Kasumi-1 (cell line): ENCODE measurements at places on chromosomes 3 and 15.

- DNase-seq = no peak
These were observed 47.9 kb upstream of the ZSCAN2 start for GRCh38 chr15:84552896-84553295.

- DNase-seq = no peak
These were observed 2.8 kb downstream of the HES1 start for GRCh38 chr3:194138732-194139070.

GRCh38 chr3:153921826-153922225, 199.4 kb upstream of the ARHGEF26 start:
- no peak for DNase-seq

- no peak for DNase-seq
These were observed 59.0 kb downstream of the FRMD4B start for GRCh38 chr3:69326855-69327300.

DNA sequence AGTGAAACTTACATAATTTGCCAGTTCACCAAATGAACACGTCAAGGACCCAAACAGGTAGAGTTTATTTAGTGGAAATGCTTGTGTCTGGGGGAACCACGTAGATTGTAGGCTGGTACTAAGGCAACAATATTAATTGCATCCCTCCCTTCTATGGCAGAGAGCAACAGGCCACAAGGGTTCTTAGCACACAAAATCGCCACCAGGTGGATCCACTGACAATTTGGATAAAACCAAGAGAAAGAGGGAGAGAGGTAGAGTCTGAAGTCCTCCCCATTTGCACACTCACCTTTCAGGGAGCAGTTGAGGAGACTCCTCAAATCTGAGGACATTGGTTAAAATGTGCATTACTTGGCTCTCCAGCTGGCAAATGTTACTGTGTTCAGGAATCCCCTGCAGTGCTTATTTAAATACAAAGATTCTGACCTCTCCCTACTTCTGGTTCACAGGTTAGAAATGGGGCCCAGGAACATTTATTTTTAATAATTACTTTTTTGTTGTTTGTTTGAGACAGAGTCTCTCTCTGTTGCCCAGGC, 181.0 kb upstream of the FEZF2 start:
- DNase-seq = peak; percentile 7

- no peak for DNase-seq
These were observed 30.1 kb downstream of the FOXL2 start for GRCh38 chr3:138916824-138917223.

GRCh38 chr15:97456521-97457202, 503.8 kb upstream of the ARRDC4 start:
- no peak for DNase-seq

- DNase-seq = peak; percentile 35
These were observed 19.2 kb upstream of the RAD18 start for GRCh38 chr3:8982509-8982908.

DNA sequence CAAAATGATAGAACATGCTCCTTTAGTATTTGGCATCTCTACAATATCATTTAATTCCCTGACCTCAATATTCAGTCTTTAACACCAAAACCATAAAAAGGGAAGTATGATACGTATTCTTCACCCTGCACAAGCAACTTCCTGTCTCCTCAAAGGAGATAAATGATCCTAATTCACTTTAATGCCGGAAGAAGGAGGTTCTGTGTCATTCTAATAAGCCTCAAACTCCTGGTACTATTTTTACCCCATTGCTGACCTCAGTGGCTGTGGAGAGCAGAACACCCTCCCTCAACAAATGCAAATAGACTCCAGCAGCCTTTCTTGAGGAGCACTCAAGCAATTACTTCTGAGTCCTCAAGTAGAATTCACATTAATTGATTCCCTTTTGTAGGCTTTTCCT, 173.3 kb downstream of the TMEM108 start:
- DNase-seq = peak; percentile 97

- no peak for DNase-seq
These were observed 716 bp upstream of the KLHL24 start for GRCh38 chr3:183634707-183635106.

GRCh38 chr3:27633224-27633545, 88.9 kb downstream of the EOMES start:
- DNase-seq = peak; percentile 47
